Activated CD4-positive, alpha-beta memory T cell treated with anti-CD3 and anti-CD28 coated beads for 36 hours (primary cell): ENCODE measurements at places on chromosomes 5 and 9. TPM values are rescaled to one million over a fixed set of nuclear protein-coding genes. Genes with fewer than 3 reads are reported as not detected.

The NUTM2G gene
- not detected for total RNA-seq

DNA sequence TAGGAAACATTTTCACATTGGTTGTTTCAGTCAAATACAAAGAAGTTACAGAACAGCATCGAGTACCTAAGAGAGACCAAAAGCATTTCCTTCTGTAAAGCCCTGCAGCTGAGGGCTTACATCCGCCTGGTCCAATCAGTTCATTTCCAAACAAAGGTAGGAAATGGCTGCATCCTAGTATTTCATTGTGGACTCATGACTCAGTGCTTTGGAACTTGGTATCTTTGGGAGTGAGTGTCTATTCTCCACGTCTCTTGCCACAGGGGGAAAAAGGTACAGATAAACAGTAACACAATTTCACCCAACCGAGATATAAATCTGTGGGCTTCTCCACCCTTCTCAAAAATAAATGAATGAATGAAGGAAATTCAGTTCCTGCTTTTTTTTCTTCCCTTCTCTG lies 75.4 kb downstream of the NFIB start:
- DNase-seq = no peak

The RASGRF2 gene
- total RNA-seq = 7.6 TPM

GRCh38 chr5:129445379-129445778 lies 14.7 kb upstream of the ADAMTS19 start:
- no peak for DNase-seq
